ENCODE measurements at places on chromosomes 2 and 18.

- no peak for DNase-seq
These were observed 830.2 kb upstream of the SOX11 start for GRCh38 chr2:4862031-4862430.

DNA sequence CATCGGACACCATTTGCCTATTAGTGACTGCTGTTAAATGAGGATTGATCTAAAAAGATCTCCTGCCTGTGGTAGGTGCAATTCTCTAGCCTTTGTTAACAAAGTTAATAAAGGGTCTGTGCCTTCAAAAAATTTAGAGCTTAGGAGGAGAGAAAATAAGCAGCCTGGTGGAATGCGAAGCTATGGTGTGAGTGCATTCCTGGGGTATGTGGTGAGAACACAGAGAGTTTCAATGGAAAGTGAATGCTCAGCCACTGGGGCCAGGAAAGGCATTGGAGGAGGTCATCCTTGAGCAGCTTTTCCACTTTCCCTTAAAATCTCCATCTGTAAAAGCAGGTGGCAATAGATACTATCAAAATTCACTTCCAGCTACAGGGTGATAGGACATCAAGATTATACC, 331.2 kb upstream of the LRATD1 start:
- DNase-seq: no peak

- no peak for DNase-seq
These were observed 62.0 kb downstream of the SMAD7 start for GRCh38 chr18:48888773-48889080.

DNA sequence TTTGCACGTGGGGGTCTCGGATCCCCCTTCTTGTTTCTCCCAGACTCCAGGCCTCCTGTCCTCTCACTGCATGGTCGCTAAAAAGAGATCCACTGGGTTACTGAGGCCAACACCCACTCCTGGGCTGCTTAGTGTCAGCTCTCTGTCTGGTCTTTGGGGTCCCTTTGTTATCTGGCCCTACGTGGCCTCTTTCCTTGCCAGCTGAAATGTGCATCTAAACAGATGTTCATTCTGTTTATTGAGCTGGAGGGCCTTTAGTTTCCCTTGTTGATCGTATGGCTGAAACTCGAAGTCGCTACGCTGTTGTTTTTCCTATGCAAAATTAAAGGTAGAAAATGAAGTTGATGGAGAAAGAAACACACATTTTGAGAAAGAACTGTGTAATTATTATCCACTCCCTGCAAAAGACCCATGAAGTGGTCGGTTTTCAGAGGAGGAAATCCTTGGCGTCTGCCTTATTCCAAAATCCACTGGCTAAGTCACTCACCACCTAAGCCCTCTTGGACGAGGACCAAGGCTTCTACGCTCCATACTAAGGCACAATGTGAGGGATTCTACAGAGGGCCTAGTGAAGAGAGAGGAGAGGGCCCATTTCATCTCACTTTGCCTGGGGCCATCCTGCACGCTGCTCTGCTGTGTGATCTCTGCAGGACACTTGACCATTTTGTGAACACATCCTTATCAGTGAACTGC, 105.3 kb downstream of the GLI2 start:
- no peak for DNase-seq

- no peak for DNase-seq
These were observed 182.1 kb downstream of the AFF3 start for GRCh38 chr2:99960291-99960690.

- peak; percentile 54 for DNase-seq
These were observed at the start of gene DTNB for GRCh38 chr2:25673300-25674076. Gene DTNB (minus strand): TSS chr2:25673577. CDS start chr2:25652660, 20,917 bp downstream.

GRCh38 chr2:238294393-238295143, 6.2 kb upstream of the PER2 start:
- no peak for DNase-seq

DNA sequence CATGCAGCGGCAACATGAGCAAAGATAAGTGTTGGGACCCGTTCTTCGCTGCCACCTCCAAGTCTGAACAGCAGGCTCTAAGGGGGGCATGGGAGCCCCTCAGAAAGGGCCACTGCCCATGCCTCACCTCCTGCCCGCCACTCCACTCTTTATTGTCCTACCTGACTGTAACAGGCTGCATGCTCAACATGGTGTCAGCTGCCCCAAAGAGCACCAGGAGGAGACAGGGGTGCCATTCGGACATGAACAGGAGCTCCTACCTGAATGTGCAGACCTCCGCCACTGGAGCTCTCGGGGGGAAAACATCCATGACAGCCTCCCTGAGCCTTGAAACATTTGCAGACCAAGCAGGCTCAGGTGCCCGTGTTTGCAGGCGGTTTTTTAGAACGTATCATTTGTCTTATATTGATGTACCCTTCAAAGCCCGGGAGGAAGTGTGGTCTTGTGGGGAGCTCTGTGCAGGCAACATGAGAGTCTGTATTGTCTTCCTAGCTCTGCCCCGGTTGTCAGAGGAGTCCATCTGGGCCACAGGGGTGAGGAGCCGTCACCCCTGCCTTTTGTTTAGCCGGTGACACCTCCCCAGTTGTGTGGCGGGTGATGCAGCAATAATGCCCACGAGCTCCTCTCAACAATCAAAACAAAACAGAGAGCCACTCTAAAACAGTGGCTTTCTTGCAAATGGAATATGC, 35.1 kb upstream of the CD8A start:
- no peak for DNase-seq

GRCh38 chr2:181807526-181807925, 84.0 kb upstream of the ITPRID2 start:
- no peak for DNase-seq

- peak; percentile 29 for DNase-seq
These were observed 281.1 kb upstream of the MGAT5 start for GRCh38 chr2:133972786-133973185.

DNA sequence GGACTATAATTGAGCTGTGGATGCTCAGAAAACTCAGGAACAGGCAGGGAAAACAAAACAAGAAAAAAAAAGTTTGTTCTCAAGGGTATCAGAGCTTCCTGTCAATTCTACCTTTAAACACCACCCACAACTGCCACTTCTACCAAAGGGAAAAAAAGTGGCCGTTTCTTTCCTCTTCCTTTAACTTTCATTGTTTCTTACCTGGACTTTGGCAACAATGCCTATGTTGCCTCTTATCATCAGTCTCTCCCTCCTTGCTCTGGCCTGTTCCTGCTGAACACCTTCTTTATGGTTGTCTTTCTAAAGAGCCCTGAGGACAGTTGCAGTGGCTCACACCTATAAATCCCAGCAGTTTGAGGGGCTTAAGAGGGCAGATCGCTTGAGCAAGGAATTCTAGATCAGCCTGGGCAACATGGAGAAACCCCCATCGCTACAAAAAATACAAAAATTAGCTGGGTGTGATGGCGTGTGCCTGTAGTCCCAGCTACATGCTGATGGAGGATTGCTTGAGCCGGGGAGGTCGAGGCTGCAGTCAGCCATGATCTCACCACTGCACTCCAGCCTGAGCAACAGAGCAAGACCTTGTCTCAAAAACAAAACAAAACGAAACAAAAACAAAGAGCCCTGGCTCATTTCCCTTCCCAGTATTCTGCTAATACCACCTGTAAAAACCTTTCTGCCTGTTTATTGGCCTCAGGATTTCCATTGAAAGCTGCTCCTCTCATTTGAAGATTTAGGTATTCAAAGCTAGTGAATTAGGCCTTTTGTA, 18.0 kb upstream of the NR4A2 start:
- no peak for DNase-seq

GRCh38 chr2:147310335-147311057, 534.3 kb upstream of the ACVR2A start:
- DNase-seq: no peak

DNA sequence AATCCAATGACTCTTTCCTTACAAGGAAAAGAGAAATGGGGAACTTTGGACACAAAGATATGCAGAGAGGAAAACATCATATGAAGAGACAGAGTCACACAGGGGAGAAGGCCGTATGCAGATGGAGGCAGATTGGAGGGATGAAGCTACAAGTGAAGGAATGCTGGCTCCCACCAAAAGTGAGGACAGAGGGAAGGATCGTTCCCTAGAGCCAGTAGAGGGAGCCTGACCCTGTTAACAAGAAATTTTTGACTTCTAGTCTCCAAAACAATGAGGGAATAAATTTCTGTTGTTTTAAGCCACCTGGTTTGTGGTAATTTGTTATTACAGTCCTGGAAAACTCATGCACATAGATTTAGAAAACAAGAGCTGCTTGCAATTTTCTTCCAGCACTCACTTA, 169.3 kb downstream of the PMAIP1 start:
- no peak for DNase-seq

- DNase-seq: no peak
These were observed 176.6 kb downstream of the DYSF start for GRCh38 chr2:71629771-71630453.

GRCh38 chr2:28166956-28167355, 225.7 kb upstream of the FOSL2 start:
- no peak for DNase-seq

DNA sequence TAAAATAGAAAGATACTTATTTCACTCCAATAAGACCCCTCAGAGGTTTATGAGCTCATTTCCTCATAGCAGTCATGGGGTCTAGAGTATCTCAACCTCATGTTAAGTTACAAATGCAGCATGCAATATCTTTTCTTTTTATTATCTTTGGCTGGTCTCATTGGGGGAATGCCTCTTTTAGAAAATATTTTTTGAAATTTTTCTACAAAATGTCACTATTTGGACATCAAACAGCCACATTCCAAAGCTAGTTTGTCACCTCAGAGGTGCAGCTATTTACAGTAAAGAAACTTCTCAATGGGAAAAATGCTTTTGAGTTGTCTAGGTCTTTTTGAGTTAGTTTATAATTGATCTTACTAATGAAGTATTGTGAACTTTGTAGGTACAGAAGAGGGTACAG, 370.7 kb upstream of the LRATD1 start:
- DNase-seq: no peak

DNA sequence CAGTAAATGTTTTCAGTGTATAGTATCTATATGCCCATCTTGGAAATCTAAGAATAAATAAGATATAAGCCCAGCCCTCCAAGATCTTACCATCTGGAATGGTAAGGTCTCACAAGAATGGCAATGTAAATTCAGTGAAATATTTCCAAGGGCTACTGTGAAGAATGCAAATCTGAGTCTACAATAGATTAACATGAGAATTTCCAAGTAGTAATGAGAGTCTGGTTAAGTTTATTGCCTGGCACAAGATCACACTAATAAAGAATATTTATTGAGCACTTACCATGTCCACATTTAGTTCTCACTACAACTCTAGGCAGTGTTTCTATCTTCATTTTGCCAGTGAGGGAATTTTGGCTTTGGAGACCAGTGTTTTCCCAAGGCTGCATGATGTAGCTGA, 623.9 kb downstream of the NRXN1 start:
- DNase-seq: no peak

DNA sequence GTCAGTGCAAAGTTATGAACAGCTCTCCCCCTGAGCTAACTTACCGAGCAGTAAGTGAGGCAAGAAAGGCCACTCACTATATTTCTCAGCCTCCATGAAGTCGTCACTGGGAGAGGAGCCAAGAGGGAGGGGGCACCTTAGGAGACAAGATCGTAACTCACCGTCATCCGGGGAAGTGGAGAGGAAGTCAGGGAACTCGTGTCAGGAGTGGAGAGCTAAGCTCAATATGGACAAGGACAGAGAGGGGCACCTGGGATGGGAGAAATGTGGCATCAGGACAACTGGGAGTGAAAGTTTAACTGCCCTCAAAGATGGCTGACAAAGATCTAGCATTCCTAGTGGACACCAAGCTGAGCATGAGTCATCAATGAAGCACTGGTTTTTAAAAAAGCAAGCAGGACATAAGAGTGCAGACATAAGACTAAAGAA, 37.1 kb downstream of the BCL11A start:
- peak; percentile 79 for DNase-seq

DNA sequence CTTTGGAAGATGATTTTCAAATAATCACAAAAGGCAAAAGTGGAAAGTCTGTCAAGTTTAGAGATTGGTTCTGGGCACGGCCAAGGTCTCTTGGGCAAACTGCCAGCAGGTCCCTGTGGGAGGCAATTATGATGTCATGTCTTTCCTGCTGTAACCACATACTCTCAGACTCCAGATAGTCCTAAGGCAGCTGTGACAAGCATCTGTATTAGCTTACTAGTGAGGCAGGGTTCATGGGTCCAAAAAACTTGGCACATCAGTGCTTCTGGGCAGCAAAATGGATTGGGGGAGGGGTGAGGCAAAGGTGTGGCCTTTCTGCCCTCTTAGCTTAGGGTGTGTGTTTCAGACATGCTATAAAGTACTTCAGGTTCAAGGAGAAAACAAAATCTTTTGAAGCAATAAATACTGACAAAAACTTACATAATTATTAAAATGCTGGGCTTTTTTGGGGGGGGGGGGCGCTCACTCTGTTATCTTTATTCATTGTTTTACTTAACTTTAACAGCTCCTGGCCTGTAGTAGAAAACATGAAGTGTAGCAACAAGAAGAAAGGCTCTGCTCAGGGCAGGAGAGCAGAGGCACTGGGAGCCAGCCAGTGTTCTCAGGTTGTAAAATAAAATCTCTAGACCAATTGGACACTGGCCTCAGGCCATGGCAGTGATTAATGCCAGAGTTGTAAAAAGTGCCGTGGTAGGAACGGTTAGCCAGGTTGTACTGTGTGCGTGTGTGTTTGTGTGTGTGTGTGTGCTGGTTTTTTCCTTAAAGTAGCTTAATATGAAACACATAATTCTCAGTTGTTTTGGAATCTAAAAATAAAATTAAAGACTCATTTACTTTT, 14.3 kb upstream of the TANC1 start:
- DNase-seq: peak; percentile 95

DNA sequence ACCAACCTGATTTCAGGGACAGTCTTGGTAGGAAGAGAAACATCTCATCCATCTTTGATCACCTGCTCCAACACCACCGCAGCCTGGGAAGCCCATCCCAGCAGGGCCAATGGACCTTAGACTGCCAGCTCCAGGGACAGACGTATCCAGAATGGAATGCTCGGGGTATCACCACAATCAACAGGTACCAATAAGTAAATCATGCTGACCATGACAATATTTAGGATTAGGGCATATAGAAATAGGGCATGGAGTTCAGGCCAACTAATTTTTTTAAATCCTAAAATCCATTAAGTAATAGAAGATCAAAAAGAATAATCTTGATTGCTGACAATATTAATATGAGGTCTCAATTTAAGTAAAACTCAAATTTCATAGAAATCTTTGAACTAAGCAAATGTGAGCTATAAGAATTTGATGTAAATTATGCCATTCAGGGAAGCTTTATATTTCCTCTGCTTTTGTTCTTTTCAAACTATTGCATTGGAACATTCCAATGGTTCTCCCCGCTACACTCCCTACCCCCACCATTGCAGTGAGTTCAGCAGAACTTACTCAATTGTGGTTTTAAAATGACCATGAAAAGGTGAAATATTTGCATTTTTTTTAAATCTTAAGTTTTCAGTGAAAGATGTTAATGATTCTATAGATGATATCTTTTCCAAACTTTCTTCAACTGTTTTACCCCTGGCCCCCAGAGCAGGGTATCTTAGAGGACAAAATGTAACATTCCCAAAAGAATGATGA, 138.6 kb downstream of the DNER start:
- peak; percentile 22 for DNase-seq

DNA sequence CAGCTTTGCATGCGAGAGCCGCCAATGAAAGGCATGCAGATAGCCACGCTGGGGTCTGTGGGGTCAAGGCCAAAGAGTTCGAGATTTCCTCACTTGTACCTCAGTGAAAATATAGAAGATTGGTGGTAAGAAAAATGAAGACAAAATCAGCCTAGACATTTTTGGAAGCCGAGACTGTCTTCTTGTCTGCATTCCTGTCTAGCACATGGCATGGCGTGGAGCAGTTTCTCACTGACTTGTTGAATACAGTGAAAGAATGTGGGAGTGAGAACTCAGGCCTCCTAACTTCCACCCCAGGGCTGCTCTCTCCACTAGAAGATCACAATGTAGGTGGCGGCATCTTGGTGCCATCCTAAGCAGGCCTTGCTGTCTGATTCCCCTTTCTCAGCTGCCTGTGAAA, 740.8 kb upstream of the HS6ST1 start:
- no peak for DNase-seq
